ENCODE measurements at places on chromosomes 4 and X. TPM values are rescaled to one million over a fixed set of nuclear protein-coding genes. Genes with fewer than 3 reads are reported as not detected.

DNA sequence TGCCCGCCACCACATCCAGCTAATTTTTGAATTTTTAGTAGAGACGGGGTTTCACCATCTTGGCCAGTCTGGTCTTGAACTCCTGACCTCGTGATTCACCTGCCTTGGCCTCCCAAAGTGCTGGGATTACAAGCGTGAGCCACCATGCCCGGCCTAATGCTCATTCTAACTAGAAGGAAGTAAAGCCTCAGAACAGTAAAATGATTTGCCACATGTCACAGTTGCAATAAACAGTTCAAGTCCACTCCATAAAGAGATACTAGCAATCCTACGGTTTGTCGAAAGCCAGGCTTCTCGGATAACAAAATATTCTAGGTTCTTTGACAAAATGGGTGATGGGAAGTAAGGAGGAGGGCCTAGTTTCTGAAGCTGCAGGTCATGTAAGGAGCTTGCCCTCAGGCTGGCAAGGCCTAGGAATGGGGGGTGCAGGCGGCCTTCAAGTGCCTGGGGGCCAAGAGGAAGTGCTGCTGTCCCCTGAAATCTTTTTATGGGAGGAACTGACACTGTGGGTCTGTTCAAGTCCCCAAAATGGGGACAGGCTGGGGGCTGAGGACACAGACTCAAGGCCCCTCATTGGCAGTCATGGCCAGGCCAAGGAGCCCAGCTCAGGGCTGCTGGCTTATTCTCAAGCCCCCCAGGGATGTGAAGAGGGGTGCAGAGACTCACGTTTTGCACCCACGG, 31.8 kb upstream of the ACSL1 start:
- no peak for DNase-seq

DNA sequence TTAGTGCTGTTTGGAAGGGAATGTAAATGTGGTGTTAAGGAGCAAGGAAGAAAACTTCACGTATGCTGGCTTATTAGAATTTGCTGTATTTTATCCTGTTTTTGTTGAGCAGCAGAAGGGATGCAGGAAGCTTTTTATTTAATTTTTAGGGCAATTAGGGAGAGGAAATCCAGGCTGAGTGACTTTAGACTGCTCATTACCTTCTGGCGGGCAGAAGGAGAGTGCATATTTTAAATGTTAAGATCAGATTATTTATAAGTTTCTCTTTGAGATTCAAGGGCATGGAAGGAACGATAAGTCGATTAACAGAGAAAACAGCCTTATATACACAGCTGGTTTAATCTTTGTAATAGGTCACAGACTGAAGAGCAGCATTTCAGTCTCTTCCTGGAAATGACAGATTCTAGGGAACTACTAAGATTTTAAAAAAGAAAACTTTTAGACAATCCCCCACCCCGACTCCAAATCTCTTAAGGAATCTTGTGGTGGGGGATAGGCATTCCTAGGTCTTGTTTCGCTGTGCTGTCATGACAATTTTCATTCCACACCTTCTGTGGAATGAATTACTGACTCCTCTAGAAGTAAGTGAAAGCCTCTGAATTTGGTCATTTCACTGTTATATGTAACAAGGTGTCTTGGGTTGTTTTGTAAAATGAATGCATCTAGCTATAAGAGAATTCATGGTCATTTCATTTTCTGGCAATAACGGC, 402.5 kb downstream of the RAPGEF2 start:
- no peak for DNase-seq

CSAG2 gene
- not detected for polyA plus RNA-seq

GLRB gene
- 35.6 TPM for polyA plus RNA-seq

PNMA6A gene
- polyA plus RNA-seq, result 41.3 TPM

PCDH11X gene
- 30.5 TPM for polyA plus RNA-seq

All from spinal cord (tissue), 10 donors.